ENCODE measurements at places on chromosomes 5 and 9. TPM values are rescaled to one million over a fixed set of nuclear protein-coding genes. Genes with fewer than 3 reads are reported as not detected.

GRCh38 chr5:17192191-17192590 lies 25.2 kb upstream of the BASP1 start:
- no peak for DNase-seq

DNA sequence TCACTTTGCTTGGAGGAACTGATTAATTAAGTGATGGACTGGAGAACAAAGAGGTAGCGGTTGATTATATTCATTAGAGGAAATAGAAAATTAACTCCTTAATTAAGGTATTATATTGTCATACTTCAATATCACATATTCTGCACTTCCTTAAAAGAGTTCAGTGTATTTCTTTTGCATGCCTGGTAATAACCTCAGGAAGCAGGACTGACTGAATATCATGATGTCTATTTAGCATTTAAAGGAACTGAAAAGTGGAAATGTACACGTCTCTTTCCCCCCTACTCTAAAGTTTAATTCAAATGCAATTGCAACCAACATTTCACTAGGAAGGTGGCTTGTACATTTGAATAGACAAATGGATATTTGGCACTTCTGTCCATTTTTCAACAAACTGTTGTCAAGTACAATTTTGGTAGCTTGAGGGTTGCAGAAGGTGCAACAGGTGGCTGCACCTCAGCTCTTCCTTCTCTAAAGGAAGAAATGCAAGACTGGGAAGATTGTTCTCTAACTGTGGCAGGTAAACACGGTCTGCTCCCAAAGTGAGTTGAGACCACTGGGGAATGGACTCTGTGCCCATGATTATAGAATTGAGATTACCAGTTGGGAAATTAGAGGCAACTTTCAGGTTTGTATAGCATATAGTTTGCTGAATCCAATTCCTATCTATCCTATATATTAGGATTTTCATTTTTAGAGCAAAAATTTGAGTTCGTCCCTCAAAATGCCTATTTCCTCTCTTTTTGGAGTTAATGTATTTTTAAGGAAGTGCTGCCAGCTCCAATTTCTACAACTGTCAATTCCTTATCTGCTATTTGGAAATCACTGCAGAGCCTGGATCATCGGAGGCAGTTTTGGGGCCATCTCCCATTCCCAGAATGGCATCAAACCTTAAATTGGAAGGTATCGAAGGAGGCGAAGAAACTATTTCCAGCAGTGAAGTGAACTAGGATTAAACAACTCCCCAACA lies 98.9 kb upstream of the TAF11L2 start:
- no peak for DNase-seq

- DNase-seq, result no peak
Measured at GRCh38 chr9:13049223-13049622, 230.3 kb downstream of the MPDZ start.

- no peak for DNase-seq
Measured at GRCh38 chr5:429453-430188, 13.4 kb upstream of the EXOC3 start.

DNA sequence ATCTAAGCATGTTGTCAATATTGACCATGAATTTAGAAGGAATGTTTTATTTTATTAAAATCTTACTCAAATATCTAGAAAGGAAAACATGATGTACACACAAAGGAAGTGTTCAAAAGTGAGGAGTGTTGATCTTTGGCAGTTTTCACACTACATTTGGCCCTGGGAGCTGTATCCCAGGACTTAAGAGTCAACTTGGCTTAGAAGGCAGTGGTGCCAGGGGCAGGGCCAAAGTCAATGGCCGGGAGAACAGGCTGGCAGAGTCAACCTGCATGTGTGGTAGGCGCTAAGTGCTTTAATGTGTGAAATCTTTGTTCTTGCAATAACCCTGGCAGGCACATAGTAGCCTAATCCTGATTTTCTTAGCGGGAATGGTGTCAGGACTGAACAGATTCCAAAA lies 228.4 kb downstream of the TENT4A start:
- DNase-seq, result no peak

- DNase-seq, result peak; percentile 10
Measured at GRCh38 chr5:141234109-141234667, 11.0 kb upstream of the PCDHB15 start.

GRCh38 chr9:37936965-37937364 lies 33.0 kb upstream of the SLC25A51 start:
- no peak for DNase-seq

GRCh38 chr9:135077497-135078200 lies 9.8 kb upstream of the OLFM1 start:
- DNase-seq, result peak; percentile 60

DNA sequence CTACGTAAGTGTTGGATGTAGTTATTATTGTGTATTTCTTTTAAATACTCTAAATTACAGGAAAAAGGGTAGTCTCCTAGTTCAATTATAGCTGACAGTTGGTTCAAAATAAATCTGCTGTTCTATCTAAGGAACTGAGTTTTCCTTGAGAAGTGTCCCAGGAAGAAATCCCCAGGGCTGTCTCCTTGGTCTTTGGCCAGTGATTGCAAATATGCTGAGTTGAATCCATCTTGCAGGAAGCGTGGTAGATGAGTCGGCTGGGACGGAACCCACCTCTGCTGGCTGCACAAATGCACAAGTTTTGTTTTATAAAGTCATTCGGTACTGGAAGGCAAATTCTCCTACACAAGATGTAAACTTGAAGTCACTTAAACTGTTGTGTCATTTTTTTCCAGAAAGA lies 30.2 kb upstream of the HOMER1 start:
- no peak for DNase-seq

GRCh38 chr5:33338336-33339110 lies 102.2 kb upstream of the TARS1 start:
- DNase-seq, result no peak

GRCh38 chr5:103353581-103353980 lies 95.0 kb downstream of the MACIR start:
- no peak for DNase-seq

GRCh38 chr5:52767766-52768480 lies 19.8 kb upstream of the ITGA1 start:
- no peak for DNase-seq

DNA sequence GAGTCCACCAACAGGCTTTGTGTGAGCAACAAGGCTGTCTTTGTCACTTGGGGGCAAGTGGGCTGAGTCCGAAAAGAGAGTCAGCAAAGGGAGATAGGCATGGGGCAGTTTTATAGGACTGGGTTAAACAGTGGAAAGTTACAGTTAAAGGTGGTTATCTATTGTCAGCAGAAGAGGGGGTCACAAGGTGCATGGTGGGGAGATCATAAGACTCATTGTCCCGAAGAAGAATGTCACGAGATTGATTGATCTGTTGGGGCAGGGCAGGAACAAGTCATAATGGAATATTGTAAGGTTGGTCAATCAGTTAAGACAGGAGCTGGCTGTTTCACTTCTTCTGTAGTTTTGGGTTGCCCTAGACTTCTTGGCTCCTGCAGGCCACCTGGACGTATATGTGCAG lies 7.6 kb upstream of the HMGCS1 start:
- no peak for DNase-seq

DNA sequence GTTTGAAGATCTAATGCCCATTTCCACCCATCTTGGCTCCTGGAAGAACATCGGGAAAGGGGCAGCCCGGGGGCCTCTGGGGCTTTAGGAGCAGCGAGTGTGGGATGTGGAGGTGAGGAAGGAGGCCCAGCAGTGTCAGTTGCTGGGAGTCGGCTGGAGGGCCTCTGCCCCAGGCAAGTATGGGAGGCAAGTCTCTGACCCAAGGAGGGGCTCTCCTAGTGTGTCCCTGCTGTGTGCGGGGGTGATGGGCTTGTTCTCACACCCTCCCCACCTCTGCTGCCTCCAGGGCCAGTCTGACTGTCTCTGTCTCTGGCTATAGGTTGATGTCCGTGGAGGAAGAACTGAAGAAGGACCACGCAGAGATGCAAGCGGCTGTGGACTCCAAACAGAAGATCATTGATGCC lies 129.7 kb downstream of the DAB2IP start:
- DNase-seq, result no peak

Gene C9orf50
- polyA plus RNA-seq, result 1.2 TPM

Gene SPOCK1
- 9.2 TPM for polyA plus RNA-seq

Gene IER5L
- polyA plus RNA-seq, result 18.7 TPM

Gene HMCN2
- 1.2 TPM for polyA plus RNA-seq

Gene UGT3A1
- polyA plus RNA-seq, result 158 TPM

Gene AGXT2
- polyA plus RNA-seq, result 55.8 TPM

Gene MYORG
- 9.9 TPM for polyA plus RNA-seq
